ENCODE measurements at places on chromosomes 11 and 22. TPM values are rescaled to one million over a fixed set of nuclear protein-coding genes. Genes with fewer than 3 reads are reported as not detected.

DNA sequence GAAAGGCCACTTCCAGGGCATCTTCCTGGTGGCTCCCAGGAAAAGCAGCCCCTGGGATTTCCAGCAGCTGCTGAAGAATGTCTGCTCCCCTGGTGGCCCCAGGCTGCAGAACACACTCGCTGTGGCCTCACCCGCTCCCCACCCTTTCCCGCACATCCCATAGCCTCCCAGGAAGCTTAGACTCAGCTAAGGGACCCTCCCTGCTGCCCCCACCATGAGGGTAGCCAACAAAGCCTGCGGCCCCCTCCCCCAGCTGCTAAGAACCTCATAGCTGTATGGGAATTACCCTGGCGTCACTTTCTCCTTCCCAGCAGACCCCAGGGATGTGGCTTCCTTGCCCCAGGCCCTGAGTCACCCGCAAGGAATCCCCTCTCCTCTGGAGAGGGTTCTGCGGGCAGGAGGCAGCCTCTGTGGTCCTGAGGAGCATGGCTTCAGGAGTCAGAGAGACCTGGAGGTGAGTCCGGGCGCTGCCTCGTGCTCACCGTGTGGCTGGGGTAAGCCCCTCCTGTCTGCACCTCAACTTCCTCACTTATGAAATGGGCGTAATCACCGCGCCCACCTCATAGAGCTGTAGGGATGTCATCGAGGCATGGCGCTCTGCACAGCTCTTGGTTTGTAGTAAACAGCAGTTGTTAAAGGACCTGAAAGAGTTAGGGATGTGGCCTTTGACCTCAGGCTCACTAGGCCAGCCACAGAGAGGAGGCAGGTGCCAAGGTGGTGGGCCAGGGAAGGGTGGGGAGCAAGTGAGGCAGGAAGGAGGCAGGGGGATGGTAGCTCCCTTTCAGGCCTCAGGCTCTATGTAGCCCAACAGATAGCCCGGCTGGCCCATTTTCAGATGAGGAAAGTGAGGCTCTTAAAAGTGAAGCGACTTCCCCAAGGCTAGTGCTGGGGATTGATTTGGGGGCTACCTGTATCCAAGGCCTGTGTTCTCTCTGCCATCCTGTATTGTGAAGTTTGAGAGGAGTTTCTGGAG lies 71.2 kb downstream of the LRRC32 start:
- H3K4me1 ChIP-seq: no peaks in the 10 kb centered on the region
- H3K27ac ChIP-seq: no peak overlapping the region
- H3K27me3 ChIP-seq: no peaks in the 10 kb centered on the region
- no peak for DNase-seq

DNA sequence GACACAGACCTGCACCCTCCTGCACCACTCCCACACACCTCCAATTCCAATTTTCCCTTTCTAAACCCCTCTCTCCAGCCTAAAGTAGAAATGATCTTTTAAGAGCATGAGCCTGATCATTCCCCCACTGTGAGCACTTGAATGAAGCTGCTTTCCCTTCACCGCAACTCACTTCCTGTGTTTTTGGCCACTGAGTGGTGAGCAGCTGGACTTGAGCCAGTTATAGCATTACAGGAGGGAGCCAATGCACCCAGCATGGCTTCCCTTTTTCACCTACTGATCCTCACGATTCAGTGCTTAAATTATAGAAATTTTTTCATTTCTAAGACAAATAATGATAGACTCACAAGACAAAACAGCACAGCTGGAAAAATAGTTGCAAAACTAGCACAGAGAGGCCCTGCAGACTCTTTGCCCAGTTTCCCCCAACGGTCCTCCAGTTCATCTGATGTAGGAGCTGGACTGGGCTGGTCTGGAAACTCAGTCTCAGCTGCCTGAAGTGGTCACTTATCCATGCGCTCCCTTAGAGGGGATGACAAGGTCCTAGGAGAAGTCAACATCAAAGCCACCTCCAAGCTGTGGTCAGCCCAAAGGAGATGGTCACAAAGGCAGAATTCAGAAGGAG lies 9.7 kb upstream of the APOL4 start:
- H3K4me1 ChIP-seq: no peaks in the 10 kb centered on the region
- H3K27me3 ChIP-seq: no peaks in the 10 kb centered on the region
- DNase-seq: no peak
- no peak overlapping the region for H3K4me3 ChIP-seq

DNA sequence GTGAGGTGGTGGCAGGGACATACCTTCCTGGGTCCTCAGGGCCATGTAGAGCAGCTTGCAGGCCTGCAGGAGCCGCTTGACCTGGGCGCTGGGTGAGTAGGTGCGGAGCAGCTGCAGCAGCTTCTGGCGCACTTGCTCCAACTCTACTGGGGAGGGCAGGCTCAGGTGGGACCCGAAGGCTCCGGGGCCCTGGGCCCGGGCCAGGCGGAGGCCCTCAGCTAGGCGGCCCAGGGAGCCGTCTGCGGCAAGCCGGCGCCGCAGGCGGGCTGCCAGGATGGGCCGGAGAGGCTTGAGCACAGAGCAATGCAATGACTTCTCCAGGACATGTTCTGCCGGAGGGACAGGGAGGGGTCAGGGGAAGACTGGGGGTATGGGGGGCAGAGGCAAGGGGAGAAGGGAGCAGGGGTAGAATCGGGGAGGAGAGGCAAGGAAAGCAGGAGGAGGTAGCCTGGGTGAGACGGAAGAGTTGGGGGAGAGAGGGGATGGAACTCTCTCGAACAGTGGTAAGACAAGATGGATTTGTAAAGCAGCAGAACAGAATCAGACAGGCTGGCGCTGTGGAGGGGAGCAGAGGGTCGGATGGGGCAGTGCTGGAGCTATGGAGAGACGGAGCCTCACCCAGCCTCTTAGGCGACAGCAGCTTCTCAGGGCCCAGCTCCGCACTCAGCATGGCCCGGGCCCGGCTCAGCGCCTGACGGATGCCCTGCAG lies 2.2 kb downstream of the RIN1 start:
- no peak overlapping the region for H3K4me3 ChIP-seq
- no peak overlapping the region for H3K27ac ChIP-seq
- H3K4me1 ChIP-seq: peaks cover 10% of the 10 kb centered on the region
- H3K27me3 ChIP-seq: no peaks in the 10 kb centered on the region
- no peak for DNase-seq
- peaks cover under 1% of the 10 kb centered on the region for H3K36me3 ChIP-seq

GRCh38 chr11:116504541-116505297 lies 268.1 kb downstream of the BUD13 start:
- H3K27ac ChIP-seq: no peak overlapping the region
- no peaks in the 10 kb centered on the region for H3K36me3 ChIP-seq
- no peaks in the 10 kb centered on the region for H3K27me3 ChIP-seq
- H3K4me3 ChIP-seq: no peak overlapping the region
- DNase-seq: no peak

GRCh38 chr11:45322111-45322705 lies 36.1 kb upstream of the SYT13 start:
- no peak for DNase-seq
- no peaks in the 10 kb centered on the region for H3K4me1 ChIP-seq
- no peak overlapping the region for H3K27ac ChIP-seq
- no peaks in the 10 kb centered on the region for H3K36me3 ChIP-seq
- H3K27me3 ChIP-seq: no peaks in the 10 kb centered on the region

DNA sequence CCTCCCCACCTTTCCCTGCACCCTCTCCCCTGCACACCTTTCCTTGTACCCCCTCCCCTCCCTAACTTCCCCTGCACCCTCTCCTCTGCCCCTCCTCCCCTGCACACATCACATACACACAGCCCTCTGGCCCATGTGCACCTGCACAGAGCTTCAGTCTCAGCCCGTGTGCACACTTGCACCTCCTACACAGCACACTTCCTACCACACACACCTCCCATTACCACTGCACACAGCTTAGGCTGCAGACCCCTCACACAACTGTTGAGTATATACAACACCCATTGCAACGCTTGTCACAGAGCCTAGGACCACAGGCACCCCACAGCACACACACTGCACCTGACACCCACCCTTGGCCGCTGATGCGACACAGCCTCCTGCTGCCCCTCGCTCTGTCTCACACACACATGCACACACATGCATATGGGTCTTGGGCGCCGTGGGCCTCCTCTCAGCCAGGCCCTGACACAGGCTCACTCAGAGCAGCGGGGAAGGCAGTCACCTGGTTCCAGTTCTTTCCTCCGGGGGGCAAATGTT lies 411 bp downstream of the SIGIRR start:
- H3K27ac ChIP-seq: no peak overlapping the region
- no peaks in the 10 kb centered on the region for H3K4me1 ChIP-seq
- no peaks in the 10 kb centered on the region for H3K27me3 ChIP-seq
- no peak for DNase-seq

GRCh38 chr11:132901638-132902471 lies 630.4 kb downstream of the OPCML start:
- no peak overlapping the region for H3K4me3 ChIP-seq
- DNase-seq: no peak
- H3K4me1 ChIP-seq: no peaks in the 10 kb centered on the region
- H3K27ac ChIP-seq: no peak overlapping the region
- no peaks in the 10 kb centered on the region for H3K27me3 ChIP-seq
- H3K36me3 ChIP-seq: no peaks in the 10 kb centered on the region

The HPS4 gene
- total RNA-seq: 24.7 TPM

DNA sequence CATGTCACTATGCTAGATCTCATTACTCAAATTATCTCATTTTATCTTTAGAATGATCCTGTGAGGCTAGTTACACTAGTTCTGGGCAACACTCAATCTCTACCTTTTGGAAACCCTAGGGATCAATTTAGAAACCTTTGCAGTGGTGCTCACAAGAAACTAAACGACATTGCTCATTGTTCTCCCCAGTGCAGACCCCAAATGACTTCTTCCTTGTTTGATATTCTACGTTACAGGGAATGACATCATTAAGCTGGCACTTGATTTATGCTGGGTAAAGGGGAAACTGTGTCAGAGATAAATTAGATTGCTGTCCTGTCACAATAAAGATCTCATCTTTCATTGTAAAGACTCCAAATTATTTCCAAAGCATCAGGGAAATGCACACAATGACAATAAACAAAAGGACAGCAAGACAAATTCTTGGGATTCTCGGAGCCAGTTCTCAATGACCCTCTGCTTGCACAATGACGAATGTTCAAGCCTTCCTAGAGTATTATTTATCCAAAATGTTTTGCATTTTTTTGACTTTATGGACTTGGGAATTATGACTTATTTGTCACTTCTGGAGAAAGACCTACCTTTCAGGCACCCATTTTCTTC lies 1121.8 kb upstream of the TENM4 start:
- no peak overlapping the region for H3K27ac ChIP-seq
- no peaks in the 10 kb centered on the region for H3K36me3 ChIP-seq
- no peaks in the 10 kb centered on the region for H3K4me1 ChIP-seq
- no peak overlapping the region for H3K4me3 ChIP-seq

The TTC12 gene
- total RNA-seq: 8.4 TPM

The EMID1 gene
- 6.5 TPM for total RNA-seq

The HMGXB4 gene
- 5.0 TPM for total RNA-seq

The SNX15 gene
- 10.6 TPM for total RNA-seq

- DNase-seq: no peak
- H3K4me3 ChIP-seq: no peak overlapping the region
- H3K27me3 ChIP-seq: no peaks in the 10 kb centered on the region
- no peaks in the 10 kb centered on the region for H3K4me1 ChIP-seq
Measured at GRCh38 chr22:46454504-46455269, 82.7 kb downstream of the CELSR1 start.

DNA sequence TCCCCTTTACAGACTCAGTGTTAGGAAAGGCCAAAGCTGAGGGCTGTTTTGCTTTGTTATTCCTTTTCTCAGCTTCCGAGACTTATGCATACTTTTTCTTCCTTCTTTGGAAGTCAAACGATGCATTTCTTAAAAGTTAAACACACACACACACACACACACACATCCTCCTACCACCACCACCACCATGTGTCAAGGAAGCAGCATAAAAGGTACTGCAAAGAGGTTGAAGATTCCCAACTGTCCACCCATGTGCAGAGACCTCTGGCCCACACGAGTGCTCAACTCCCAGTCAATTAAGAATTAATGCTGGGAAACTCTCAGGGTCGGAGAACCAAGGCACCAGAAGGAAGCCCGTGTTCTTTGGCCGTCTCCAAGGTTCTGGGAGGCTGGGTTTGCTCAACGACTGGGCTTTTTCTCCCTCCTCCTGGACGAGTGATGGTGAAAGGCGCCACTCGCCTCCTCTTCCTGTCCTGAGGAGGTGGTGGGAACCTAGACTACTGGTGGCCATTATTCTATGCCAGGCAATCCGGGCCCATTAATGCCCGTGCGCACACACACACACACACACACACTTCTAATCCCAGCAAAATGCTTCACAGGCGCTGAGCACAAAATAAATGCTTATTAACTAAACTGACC lies 15.1 kb downstream of the MN1 start:
- no peaks in the 10 kb centered on the region for H3K36me3 ChIP-seq
- H3K4me1 ChIP-seq: no peaks in the 10 kb centered on the region
- H3K27ac ChIP-seq: no peak overlapping the region
- no peak for DNase-seq

DNA sequence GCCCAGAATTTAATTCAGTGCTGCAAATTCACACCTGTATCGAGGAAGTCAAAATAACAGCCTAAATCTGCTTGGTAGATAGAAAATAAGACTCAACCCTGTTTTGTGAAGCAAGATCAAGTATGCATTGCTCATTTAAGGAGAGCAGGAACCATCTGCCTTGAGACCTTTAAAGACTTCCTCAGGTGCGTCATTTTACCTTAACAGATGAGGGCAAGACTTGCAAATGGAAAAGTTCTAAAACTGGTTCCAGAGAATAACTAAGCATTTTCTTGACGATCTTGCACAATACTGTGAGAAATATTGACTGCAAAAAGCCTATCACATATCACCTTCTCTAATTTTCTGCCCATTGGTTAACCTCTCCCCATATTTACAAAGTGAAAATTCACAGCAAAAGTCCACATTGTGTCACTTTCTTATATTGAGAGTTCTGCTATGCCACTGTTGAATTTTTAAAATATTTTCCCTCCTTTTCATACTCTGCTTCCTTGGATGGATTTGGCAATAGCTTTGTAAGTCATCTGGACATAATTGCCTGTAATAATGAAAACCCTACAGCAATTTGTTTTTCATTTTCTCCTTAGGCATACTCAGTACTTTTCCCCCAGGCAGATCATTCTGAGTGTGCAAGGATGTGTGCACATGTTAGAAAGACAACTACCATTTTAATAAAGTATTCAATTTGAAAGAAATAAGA lies 234.2 kb downstream of the AASDHPPT start:
- H3K4me3 ChIP-seq: no peak overlapping the region
- no peak for DNase-seq
- no peaks in the 10 kb centered on the region for H3K4me1 ChIP-seq

The GAB4 gene
- total RNA-seq: not detected

All from pancreas (tissue), 10 donors.